NCI-H187 (cell line): ENCODE measurements at places on chromosomes 2 and 18.

DNA sequence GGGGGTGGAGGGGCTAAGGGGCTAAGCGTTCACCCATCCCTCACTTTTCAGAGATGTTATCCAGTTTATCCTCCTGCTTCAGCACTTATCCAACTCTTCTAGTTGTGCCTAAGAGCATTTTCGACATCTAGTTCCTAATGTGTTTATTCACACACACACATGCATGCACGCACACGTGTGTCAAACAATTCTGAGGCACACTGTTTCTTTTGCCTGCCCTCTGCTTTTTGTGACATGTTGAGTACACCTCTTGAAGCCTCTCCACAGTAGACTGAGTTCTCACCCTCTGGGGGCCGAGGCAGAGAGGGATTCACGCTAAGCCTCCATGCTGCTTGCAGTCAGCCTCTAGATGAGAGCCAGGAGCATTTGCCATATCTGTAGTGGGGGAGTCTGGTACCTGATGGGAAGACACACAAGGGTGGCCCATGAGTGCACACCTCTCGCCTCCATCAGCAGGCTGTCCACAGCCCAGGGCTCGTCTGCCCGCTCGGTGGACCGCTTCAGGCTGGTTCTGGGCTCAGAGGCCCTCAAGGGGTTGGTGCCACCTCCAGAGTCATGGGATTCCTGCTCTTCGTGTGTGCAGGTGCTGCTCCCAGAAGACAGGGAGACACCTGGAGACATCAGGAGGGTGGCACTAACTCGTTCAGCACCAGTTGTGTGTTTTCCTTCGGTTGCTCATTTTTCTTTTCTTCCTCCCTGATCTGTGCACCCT lies 11.9 kb downstream of the TWIST2 start:
- no peak for DNase-seq

- DNase-seq, result no peak
These were observed 73.9 kb downstream of the MAP4K4 start for GRCh38 chr2:101771227-101771902.

DNA sequence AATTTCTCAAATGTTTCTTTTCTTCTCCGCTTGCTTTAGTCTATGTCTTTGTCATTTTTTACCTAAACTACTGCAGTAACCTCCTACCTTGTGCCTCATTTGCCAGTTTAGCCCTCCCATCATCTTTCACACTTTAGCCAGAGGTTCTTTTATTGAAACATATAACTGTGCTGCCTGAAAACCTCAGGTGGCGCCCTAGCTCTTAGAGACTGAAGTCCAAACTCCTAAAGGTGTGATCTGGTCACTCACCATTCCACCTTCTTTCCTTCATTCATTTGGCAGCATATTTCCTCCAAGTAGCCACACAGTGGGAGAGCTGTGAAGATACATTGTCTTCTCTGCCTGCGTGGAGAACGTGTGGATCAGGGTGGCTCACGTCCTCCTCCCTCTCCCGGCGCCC lies 98.2 kb upstream of the MAPRE2 start:
- DNase-seq, result no peak

DNA sequence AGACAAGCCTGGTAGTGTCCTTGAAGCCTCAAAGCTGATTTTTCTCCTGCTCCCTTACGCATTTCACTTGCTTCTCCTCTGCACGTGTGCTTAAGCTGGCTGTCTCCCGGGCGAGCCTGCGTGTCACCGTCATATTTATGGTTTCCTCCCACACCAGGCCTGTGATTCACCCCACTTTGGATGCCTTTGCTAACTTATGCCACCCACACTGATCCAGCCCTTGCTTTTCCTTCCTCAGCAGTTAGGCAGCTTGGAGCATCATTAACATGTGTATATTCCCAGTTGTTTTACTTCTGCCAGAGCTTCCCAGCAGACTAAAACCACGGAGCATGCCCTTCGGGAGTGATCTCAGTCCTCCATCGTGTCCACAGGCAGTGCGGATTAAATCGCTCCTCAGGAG lies 2.2 kb downstream of the ST3GAL5 start:
- no peak for DNase-seq

GRCh38 chr18:56389190-56389589 lies 249.2 kb downstream of the TXNL1 start:
- no peak for DNase-seq

DNA sequence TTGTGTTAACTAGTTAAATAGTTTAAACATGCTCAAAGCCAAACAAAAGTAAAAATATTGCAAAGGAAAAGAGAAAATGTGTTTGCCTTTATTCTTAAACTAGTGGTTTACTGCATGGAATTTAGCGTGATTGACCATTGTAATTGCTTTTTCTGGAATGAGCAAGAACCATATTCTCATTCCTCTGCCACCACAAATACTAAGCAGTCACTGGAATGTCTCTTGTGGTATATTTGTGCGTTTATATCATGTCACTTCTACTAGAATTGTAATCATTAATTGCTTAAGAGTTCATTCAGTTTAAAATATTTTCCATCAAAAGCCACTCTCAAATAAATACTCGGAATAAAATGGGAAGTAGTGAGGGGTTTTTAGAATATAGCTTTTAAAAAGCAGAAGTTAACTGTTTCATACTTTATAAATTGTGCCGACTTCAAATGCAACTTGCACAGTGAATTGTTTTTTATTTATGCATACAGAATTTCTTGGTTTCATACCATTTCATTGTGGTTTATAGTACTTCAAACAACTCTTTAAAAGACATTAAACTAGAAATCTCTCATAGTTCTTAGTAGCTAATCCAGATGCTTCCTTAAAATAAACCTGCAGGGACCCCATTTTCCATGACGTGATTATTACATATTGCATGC lies 288.1 kb downstream of the EPHA4 start:
- no peak for DNase-seq

DNA sequence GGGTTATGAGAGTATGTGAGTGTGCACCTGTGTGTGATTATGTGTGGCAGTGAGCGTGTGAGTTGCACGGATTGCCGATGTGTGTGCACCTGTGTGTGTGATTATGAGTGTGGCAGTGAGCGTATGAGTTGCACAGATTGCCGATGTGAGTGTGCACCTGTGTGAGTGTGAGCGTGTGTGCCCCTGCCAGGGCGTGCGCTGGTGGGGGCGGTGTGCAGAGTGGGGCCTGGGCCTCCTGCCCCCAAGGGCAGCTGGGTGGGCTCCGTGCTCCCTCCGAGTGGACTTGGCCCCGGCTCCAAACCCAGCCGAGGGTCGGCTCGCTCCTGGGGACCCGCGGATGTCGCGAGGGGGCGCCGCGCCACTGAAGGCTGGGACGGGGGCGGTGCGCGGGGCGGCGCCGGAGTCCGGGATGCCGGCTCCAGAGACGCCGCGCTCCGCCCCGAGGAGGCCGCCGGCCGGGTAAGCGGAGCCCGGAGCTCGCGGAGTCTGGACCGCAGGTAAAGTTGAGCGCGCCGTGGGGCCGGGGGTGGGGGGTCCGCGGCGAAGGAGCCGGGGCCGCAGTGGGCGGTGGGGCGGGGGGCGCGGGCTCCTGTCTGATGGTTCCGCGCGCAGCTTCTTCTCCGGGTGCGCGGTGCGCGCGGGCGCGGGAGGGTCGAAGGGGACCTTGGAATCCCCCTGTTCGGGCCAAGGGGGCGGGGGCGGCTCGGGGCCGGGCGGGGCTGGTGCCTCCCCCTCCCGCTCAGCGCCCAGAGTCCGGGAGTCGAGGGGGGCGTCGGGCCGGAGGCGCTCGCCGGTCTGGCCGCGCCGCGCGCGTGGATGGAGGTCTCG lies at the start of gene KCNG2:
Gene KCNG2 (plus strand): TSS at position 421 of the 828 bp plus-strand sequence. CDS start 65,730 bp downstream, outside the sequence.
- no peak for DNase-seq

GRCh38 chr2:85584354-85584856 lies at the start of gene VAMP5:
Gene VAMP5, plus strand, starts transcription at chr2:85584431. Its CDS starts 60 bp downstream, at chr2:85584491.
- DNase-seq, result no peak

DNA sequence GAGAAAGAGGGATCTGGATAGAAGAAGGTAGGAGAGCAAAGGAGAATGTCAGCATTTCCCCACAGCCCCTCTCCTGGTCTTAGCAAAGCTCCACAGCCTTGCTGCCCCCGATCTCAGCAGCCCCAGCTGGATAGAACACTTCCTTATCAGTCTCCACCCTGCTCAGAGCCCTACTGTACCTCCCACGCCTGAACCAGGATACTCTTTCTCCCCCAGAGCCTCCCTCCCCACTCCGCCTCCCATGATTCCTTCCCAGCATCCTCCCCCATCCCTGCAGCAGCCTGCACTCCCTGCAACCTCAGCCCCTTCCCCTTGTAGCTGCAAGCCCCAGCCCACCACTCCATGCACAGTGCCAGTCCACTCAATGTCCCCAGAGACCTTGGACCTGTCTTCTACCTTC lies 25.8 kb downstream of the PLB1 start:
- no peak for DNase-seq
